Stimulated activated CD4-positive, alpha-beta T cell treated with anti-CD3 and anti-CD28 coated beads, Interleukin-12 subunit alpha, Interleukin-12 subunit beta, amount 100 ng/mL, for 48 hours (primary cell): ENCODE measurements at places on chromosomes 4 and X.

- DNase-seq = no peak
Observed at GRCh38 chrX:136055651-136056221, 70.5 kb downstream of the SLC9A6 start.

DNA sequence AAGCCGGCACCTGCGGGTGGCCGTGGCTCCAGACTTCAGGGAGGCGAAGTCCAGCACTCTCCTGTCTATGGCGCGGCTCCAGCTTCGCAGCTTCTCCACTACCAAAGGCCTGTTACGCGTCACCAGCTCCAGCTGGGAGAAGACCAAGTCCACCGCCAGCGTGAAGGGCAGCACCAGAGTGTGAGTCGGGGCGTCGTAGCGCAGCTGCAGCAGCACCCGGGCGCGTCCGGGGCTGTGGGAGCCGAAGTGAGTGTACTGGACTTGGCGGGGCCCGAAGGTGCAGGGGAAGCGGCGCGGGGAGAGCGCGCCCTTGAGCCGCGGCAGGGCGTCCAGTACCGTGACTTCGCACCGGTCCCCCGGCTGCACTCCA is 444 bp downstream of the FREM3 start:
- no peak for DNase-seq

DNA sequence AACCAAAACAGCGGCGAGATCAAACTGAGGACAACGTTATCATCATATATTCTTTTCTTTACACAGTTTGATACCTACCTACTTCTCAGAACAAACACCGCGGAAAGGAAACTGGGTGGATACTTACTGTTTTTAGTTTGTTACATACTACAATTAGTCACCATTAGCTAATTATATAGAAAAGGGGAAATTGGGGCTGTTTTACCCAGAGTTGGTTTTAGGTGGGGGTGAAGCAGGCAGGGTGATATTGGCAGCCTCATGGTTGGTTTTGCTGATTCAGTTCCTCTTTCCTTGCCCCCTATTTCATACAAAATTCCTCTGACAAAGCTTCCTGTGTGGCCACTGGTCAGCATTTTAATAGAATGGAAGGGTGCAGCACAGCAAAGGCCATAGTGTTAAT is 77.8 kb downstream of the SORBS2 start:
- no peak for DNase-seq

DNA sequence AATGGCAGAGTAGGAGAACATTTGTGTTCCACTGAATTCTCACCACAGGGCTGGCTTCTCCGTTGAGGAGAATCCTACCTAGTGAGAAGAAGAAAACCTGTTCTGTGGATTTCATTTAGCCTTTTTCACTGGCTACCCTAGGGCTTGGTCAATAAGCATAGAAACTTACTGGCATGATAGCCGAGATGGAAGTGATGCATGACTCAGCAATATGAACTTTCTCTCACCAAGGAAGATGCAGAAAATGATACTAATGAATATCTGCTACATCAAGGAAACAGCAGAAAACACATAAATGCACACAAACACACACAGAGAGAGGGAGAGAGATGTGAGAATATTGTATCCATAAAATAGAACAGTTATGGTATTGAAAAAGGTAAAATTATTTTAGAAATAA is 216.3 kb downstream of the HHIP start:
- DNase-seq = no peak

DNA sequence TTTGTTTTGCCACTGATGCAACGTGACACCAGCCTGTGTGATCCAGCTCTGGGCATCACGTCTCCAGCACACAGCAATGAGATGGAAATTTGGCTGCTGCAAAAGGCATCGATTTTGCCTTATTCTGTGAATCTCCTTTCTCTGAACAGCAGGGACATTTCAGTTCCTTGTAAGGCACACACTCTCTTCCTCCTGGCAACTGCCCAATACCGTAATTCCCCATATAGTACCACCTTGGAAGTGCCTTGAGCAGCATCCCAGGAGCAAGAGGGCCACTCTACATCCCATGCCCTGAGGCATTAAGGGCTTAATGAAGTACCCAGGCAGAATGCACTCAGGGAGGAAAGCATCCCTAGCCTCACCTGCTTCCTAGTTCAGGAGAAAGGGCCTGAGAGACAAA is 10.5 kb upstream of the MAMLD1 start:
- DNase-seq = no peak

DNA sequence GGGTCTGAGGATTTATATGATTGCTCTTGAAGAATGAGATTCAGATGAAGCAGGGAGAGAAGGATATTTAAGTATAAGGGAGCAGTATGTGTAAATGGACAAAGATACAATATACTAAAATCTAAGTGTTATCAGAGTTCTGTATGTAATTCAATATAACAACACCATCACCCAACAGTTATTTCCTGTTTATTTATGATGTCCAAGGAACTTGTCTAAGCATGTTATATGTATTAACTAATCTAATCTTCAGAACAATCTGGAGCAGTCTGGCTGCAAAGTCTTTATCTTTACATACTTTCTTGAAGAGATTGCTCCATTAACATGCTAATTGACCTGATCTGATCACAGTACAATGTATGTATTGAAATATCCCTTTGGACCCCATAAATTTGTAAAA is 203.8 kb upstream of the WDFY3 start:
- DNase-seq = no peak

DNA sequence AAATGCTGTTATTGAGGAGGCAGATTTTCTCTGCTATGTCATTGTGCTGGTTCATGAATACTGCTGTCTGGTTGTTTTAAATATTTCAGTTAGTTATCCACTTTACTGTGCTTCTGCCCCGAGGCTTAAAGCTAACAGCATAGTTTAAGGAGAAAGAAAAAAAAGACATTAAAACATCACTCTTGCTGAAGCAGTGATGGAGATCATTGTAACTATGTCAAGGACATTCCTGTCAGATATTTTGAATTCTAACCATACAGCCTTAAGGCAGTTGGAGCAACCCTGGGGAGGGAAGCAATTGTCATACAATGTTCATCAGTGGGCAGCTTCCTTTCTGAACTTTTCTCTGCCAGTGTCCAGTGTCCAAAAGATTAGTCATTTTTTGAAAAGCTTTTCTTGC is 199.0 kb upstream of the DDX53 start:
- DNase-seq = no peak

DNA sequence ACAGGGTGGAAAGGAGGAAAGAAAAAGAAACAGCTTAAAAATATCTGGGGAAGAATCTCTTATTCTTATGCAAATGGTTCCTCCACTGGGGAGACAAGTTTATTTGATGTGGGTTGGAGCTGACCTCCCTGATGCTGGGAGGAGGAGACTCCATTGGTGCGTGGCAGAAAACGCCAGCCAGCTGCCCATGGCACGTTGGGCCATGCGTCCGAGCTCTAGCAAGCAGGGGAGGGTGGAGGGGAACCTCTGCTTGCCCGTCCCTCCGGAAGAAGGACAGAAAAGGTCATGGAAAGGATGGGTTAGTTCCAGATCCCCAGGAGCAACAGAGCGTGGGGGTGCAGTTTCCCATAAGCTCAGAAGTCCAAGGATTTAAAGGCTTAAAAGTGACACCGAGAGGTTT is 210.4 kb downstream of the KLHL4 start:
- no peak for DNase-seq

DNA sequence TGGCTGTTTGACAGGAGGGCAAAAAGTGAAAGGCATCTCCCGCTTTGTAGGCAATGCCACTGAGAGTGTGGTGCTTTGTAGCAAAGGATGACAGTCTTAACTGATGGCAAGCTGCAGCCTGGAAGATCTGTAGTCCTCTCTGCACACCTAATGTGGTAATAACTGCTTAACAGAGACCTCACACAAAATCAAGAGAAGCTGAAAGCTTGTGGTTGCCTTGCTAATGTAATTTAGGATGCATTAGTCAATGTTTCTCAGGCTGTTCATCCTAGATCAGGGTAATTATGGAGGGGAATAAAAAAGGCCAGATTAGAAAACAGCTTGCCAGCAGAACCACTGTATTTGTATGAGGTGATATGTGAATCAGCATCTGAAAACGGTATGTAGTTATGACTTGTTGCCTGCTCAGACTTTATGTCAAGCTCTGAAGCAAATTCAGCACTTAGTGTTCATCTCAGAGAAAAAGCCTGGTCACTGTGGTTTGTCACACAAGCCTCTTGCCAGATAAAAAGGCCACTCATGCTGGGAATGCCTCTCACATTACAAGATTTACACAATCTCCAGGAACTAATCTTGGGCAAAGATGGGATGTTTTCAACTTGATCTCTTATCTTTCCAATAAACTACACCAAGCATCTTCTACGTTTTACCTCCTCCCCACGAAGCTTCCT is 130.8 kb downstream of the ENOX2 start:
- DNase-seq = no peak

- DNase-seq = no peak
Observed at GRCh38 chr4:47784222-47784621, 53.6 kb downstream of the CORIN start.

DNA sequence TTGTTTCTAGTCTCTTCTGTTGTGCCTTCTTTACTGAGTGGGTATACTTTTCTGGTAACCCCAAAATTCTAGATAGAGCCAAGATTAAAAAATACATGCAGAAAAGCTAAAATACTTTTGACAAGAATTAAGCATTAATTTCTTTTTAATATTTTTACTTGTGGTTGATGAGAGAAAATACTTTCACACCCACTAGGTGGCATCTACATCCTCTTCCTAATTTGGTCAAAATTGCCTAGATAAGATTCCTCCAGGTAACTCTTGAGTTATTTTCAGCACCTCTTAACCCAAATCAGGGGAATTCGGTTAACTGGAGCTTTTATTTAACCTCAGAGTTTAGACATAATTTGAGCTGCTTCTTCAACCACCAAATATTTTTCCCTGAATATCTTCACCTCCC is 28.4 kb upstream of the COX7B2 start:
- DNase-seq = no peak

GRCh38 chrX:120768254-120768653 is 107.4 kb downstream of the CT47B1 start:
- DNase-seq = no peak

DNA sequence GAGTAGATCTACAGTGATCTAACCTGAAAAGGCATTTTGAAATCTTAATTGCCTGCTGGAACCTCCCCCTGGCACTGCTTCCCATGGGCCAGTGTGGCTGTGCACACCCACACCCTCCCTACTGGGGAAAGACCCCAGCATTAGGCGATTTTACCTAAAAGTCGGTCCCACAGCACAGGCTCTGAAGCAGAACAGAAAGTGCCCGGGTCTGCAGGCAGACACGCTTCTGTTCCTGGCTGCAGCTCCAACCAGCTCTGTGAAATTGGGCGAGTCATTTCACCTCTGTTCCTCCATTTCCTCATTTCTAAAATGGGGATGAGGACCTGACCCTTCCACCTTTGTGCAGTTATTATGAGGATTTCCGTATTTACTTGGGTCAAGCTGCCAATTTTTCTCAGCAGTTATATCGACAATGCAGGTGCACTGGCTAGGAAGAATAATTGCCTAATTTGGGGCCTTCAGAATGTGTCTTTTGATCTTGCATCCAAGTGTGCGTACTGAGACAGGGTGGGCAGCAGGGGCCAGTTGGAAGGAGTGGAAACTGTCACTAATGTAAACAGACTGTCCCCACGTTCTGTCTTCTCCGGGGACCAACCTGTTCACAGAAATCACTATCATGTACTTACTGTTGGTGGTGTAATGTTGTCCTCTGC is 7.1 kb downstream of the KLF3 start:
- no peak for DNase-seq

DNA sequence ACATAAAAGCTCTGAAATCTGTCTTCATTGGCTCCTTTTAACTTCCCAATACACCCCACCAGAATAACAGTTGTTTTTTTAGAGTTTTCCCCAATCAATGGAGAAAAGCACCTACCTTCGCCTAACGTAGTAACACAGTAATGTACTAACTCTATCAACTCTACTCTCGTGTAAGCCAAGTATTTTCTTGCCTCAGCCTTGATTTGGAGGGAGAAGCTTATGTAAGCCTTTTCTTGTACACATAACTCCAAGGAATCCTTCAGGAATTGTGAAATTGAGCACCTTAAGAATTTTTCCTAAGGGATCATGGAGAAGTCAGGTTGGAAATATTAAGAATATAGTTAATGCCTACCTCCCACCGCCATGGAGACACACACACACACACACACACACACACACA is 181.2 kb downstream of the RAPGEF2 start:
- DNase-seq = no peak

GRCh38 chrX:120653000-120653399 is 23.1 kb upstream of the C1GALT1C1 start:
- no peak for DNase-seq

GRCh38 chrX:55135171-55135570 is 46.4 kb downstream of the PAGE2 start:
- no peak for DNase-seq

DNA sequence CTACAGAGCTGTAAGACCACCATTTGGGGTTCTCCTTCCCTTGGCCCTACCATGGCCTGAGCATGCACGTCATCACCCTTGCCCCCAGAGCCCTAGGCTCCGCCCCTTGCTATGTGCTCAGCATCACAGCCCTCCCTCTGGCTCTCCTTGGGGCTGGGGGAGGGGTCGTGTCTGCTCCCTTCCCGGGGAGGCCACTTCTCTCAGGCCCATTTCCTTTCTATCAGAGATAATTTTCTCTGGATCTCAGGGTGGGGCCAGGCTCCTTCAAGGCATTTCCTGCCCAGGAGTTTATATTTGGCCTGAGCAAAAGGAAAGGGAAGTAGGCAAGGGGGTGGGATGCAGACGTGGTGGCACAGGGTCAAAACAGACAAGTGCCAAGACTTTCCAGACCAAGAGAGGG is 55.9 kb downstream of the STARD8 start:
- DNase-seq = no peak

DNA sequence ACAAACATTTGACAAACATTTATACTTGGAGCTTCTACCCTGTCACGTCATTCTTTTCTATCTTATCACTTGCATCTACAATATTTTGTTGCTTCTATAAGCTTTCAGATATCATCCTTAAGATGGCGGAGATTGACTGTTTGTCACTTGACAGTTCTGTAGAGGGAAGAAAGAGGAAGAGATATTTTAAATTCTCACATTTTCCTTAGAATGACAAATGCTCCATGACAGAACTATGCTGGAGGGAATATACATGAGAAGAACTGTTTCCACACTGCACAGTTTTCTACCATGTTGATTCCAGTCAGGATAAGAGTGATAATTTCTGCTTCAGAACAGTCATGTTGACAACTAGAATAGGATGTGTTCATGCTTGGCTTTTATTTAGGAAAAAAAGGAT is 29.7 kb downstream of the FAM133A start:
- no peak for DNase-seq

DNA sequence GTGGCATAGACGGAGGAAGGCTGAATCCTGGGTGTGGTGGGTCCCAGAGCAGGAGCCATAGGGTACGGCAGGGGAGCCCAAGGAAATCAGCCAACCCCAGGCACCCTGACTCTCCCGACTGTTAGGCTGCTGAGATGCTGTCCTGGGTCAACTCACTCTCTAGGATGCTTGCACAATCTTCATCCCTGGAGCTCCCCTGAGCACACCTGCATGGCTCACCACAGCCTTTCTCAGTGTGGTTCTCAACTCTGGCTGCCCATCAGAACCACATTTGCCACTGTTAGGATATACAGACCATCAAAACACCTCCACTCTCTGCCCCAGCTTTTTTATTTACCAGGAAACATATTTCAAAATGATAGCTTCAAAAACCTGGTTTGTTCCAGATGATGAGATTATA is 236.3 kb downstream of the FBXW7 start:
- DNase-seq = no peak

- DNase-seq = no peak
Observed at GRCh38 chr4:142021181-142021580, 384.8 kb downstream of the IL15 start.

GRCh38 chr4:59728496-59728895 is 1471.6 kb upstream of the ADGRL3 start:
- no peak for DNase-seq
